Hepatic stellate cell (primary cell): ENCODE measurements at places on chromosomes 2 and 18.

DNA sequence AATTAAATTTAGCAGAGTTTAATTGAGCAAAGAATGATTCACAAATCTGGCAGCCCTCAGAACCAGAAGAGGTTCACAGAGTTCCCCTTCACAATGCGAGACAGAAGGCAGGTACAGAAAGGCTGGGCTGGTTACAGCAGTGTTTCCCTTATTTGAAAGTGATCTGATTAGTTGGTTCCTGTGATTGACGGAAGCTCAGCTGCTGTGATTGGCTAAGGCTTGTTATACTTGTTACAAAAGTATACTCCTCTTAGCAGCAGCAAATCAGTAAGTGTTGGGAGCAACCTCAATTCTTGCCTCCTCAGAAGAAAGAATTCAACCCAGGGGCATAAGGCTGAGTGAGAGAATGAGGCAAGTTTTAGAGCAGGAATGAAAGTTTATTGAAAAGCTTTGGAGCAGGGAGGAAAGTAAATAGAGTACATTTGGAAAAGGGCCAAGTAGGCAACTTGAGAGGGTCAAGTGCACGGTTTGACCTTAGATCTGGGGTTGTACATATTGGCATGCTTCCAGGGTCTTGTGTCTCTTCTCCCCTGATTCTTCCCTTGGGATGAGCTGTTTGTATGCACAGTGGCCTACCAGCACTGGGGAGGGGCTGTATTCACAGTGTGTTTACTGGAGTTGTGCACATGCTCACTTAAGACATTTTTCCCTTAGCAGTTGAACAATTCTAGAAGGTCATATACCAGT lies 431.8 kb upstream of the RAB12 start:
- DNase-seq = no peak

DNA sequence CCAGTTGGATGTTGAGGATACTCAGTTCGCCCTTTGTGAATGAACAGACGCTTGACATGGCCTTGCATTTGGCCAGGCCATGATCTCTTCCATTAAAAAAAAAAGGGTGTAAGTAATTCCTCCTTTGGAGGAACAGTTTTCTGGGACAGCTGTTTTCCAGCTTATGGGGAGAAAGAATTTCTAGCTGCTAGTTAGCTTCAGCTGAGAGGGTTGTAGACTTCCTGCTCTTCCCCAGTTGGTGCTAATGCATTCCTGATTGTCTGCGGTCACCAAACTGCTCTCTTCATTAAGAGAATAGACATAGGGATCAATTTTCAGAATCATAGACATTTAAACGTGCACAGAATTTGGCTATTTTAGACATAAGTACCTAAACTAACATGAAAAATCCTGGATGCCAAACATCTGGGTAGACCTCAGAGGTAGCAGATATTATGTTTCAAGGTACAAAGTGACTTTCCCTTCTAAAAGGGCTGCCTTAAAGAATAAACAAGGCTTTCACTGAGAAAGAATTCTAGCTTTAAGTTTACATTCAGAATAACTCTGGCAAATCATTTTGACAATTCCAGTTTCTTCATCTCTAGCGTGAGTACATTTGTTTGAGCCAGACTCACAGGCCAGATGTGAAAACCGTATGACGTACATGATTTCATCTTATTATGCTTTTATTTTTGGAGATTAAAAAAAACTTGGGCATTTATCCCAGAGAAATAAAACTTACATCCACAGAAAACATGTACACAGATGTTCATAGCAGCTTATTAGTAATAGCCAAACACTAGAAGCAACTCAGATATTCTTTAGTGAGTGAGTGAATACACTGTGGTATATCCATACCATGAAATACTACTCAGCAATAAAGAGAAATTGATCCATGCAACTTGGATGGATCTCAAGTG lies 71.2 kb downstream of the MAIP1 start:
- DNase-seq = no peak

- no peak for DNase-seq
These were observed 358.4 kb upstream of the NRP2 start for GRCh38 chr2:205323929-205324328.

- DNase-seq = no peak
These were observed 27.6 kb downstream of the SLC1A4 start for GRCh38 chr2:65016789-65017188.

DNA sequence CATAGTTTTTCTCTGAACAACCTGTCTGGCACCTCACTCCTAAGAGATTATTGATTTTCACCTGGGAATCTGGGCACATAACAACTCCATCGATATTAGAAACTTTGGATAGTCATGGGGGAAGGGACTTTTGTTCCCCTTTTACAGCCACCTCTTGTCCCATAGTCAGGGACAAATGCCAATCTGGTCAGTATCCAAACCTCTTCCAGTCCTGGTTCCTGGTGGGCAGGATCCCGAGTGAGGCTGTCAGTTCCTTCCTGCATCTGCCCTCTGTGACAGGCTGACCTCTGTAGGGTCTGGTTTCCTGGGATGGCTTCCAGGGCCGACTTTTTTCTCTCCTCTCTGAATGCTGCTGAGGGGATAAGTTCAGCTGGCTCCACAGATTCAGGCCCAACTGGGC lies 11.0 kb downstream of the KIF5C start:
- no peak for DNase-seq

GRCh38 chr2:16104949-16105668 lies 164.8 kb downstream of the MYCN start:
- no peak for DNase-seq

- DNase-seq = peak; percentile 14
These were observed 382.1 kb downstream of the OSR1 start for GRCh38 chr2:18976168-18976961.

DNA sequence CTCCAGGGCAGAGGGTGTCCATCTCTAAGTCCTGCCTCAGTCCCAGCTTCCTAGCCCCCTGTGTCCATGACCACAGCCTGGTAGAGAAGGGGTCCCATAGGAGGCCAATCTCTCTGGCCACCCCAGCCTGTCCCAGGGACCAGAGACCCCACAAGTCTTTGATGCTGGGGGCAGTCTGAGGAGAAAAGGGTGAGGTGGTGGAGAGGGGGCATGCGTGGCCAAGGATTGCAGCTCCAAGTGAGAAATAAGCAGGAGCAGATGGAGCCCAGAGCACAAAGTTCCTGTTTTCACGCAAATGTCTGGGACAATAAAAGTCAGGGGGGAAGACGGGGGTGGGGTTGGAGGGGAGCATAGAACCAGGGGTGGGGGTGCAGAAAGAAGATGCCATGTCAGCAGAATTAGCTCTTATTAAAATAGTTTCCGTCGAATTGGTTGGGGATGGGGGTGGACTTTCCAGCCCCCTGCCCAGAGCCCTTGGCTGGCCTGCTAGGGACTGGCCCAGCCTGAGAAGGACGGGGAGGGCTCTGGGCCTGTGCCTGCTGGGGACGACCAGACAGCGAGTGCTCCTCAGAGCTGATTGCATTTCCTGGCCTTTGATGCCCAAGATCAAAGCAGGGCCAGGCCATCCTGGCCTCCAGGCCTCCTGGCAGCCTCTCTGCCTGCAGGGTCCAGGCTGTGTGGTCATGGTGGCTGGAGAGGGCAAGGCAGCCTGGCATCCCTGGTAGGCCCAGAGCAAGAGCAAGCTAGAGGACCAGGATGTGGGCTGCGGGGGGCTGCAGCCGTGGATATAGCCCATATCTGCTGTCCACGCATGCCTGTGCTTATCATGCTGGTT lies 337.1 kb downstream of the DYSF start:
- no peak for DNase-seq

GRCh38 chr2:204545861-204546735 lies 823 bp downstream of the PARD3B start:
- no peak for DNase-seq

- no peak for DNase-seq
These were observed 40.3 kb downstream of the COPS9 start for GRCh38 chr2:240095556-240096523.

DNA sequence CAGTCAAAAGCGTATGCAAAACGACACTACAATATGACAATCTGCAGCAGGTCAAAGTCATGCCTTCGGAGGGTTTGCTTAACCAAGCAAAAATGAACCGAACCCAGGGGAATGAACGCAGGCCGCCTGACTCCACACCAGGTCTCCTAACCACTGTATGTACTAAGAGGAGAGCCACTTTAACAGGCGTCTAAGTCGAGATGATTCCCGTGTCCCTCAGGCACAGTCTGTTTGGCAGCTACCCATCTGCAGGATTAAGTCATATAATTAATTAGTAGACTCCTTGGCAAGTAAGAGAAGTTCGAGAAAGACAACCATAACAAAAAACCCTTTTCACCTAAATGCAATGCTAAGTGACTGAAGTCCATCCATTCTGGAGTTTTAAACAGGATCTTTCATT lies 15.2 kb downstream of the CYB5A start:
- DNase-seq = no peak

GRCh38 chr2:1633092-1633671 lies 111.1 kb downstream of the PXDN start:
- no peak for DNase-seq

GRCh38 chr18:13070460-13070859 lies 79.3 kb downstream of the CEP192 start:
- no peak for DNase-seq

DNA sequence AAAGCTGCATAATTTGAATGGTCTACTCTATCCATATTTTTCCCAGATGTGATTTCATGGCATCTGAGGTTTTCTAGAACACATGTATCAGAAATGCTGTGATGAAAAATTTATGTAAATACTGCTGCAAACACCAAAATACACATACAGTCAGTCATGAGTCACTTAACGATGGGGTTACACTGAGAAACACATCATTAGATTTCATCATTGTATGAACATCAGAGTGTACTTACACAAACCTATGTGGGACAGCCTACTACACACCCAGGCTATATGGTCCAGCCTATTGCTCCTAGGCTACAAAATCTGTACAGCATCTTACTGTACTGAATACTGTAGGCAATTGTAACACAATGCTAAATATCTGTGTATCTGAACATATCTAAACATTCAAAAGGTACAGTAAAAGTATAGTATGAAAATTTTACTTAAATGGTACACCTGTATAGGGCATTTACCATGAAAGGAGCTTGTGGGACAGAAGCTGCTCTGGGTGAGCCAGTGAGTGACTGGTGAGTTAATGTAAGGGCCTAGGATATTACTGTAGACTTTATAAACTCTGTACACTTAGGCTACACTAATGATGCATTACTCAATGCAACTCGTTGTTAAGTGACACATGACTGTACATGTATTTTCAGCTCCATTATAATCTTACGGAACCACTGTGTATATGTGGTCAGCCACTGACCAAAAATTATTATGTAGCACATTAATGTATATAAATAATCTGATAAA lies 33.5 kb downstream of the PNO1 start:
- peak; percentile 10 for DNase-seq

GRCh38 chr18:28125051-28125450 lies 51.9 kb downstream of the CDH2 start:
- no peak for DNase-seq

DNA sequence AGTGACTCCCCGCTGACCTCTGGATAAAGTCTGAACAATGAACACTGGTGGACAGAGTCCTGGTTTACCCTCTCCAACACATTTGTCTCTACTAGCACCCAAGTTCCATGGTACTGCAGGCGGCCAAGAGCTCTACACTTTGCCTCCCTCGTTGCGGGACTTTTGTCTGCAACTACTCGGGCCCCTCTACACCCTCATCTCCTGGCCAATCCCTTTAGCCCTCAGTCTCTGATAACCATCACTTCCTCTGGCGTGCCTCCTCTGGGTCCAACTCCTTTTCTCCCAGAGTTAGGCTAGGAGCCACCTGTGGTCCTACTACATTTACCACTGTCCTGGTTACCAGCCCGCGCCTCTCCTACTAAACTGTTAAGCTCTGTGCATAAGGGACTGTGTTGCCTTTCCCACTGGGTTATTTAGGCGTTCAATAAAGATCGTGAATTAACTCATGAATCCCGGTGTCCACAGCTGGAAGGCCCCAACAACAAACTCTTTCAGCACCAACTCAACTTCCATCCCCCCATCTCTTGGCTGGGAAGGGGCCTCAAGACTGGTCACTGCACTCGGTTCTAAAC lies 757 bp downstream of the HDHD2 start:
- peak; percentile 6 for DNase-seq

DNA sequence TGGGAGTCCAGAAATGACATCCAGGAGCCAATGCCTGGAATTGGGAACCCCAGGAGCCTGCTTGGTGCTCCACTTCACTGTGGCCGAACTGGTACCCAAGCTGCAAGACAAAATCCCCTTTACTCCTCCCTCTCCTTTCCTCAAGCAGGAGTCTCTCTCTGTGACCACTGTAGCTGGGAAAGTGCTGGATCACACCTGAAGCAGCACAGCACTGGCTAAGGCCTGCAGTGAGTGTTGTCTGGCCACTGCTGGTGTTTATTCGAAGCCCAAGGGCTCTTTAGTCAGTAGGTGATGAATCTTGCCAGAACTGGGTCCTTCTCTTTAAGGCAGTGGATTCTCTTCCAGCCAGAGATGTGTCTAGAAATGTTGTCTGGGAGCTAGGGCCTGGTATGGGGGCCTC lies 26.4 kb downstream of the STPG4 start:
- DNase-seq = no peak

GRCh38 chr2:88737385-88737784 lies 45.9 kb downstream of the RPIA start:
- no peak for DNase-seq

- DNase-seq = peak; percentile 37
These were observed 42.7 kb upstream of the POLE4 start for GRCh38 chr2:74915743-74916142.

DNA sequence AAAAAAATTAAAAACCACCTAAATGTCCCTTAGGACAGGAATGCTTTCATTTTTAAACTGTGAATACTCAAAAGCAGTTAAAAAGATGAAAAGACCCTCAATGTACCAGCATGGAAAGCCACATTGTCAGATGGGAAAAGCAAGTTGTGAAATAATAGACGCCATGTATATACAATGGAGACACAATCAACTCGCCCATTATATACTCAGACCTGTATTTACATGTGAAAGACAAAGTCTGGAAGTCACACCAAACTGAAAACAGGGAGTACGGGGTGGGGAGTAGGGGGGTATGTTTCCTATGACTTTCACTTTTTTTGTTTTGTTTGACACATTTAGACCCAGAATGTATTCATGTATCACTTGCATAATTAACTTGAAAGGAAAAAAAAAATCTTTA lies 75.6 kb downstream of the CELF4 start:
- DNase-seq = no peak

- no peak for DNase-seq
These were observed 175.5 kb downstream of the AKAIN1 start for GRCh38 chr18:5021558-5021957.

- no peak for DNase-seq
These were observed 801.8 kb downstream of the CCDC85A start for GRCh38 chr2:56985609-56986008.

- peak; percentile 41 for DNase-seq
These were observed 787 bp downstream of the SOCS6 start for GRCh38 chr18:70289351-70290312.
